ENCODE measurements at places on chromosomes 1 and 21.

DNA sequence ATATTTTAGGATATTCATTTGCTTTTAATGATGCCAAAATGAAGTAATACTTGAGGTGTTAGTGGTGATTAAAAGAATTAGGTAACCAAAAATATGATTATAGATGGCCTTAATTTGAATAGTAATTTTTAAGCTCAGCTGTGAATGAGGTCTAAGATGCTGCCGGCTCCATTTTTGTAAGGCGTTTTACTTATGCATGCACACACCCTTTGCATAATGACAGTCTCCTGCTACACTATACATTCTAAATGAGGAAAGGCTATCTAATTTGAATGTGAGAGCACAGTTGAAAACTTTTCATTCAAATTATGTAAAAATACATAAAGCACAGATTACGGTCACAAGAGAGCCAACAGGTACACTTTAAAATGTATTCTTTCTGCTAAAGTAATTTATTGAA lies 41.6 kb downstream of the RGS21 start:
- no peak for DNase-seq

DNA sequence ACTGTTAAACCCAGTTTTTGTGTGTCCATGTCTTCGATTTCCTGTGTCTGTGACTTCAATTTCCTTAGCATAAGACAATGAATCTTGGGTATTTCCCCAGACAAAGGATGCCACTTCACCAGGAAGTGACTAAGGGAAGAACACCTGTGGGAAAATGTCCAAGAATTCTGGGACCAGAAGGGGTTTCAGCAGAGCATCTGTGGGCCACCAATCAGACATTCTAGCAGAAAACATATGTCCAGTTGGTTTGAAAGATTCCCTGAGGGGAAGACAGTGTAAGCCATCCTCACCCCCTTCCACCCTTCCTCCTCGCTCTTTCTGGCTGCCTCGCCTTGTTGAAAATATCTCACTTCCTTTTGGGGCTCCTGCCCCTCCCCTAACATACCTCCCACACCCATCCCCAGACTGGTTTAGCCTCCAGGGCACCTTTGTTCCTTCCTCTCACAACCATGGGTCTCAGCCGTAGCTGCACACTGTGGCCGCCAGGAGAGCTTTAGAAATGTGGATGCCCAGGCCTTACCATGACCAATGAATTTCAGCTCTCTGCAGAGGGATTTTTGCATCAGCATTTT lies 25.5 kb upstream of the IFNAR1 start:
- no peak for DNase-seq

GRCh38 chr1:109190189-109190588 lies 23.5 kb upstream of the SARS1 start:
- no peak for DNase-seq

- peak; percentile 91 for DNase-seq
Observed at GRCh38 chr1:239386453-239387303, at the start of gene CHRM3. Gene CHRM3 (plus strand): TSS chr1:239386568. CDS start chr1:239907452, 520,884 bp downstream.

- no peak for DNase-seq
Observed at GRCh38 chr1:1677718-1678580, 14.6 kb downstream of the SLC35E2B start.

DNA sequence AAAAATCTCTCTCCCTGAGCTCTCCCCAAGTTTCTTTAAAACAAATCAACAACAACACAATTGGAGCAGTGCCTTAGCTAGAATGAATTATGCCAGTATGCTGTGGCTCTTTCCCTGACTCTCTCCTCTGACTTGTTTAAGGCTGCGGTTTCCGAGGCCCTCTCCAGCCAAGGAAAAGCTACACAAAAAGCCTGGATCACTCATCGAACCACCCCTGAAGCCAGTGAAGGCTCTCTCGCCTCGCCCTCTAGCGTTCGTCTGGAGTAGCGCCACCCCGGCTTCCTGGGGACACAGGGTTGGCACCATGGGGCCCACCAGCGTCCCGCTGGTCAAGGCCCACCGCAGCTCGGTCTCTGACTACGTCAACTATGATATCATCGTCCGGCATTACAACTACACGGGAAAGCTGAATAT lies 1.9 kb downstream of the S1PR1 start:
- peak; percentile 54 for DNase-seq

- no peak for DNase-seq
Observed at GRCh38 chr21:35932232-35932911, 128.0 kb downstream of the SETD4 start.

DNA sequence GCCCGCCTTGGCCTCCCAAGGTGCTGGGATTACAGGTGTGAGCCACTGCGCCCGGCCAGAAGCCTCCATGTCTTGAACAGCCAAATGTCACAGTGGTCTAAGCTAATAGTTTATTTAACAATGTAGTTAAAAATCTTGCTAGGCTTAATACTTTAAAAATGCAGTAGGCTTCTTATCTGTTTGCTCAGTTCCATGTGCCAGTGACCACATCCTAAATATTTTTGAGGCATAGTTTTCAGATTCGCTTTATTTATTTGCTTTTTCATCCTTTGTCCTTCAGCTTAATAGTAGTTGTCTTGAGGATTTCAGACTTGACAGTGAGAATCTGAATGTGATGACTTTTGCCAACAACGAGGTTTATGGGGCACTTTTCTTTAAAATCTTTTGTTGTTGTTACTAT lies 59.9 kb upstream of the PRRX1 start:
- DNase-seq, result no peak

DNA sequence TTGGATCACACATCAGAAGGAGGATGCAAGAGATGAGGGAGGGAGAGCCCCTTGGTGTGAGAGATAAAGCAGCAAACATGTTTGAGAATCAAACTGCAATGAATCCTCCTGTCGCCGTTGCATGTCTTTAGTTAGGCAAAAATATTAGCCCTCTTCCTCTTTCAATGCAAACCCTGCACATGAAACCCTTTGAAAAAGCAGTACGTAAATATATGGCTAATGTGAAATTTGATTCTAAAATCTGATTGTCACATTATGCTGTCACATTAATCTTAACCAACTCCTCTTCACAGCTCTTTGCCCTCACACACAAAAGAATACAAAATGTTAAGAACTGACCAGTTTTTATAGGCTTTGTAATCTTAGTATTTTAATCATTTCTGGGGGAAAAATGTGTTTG lies 63.4 kb downstream of the WDR64 start:
- no peak for DNase-seq

GRCh38 chr1:56330391-56331026 lies 248.9 kb downstream of the PLPP3 start:
- no peak for DNase-seq

GRCh38 chr1:205840146-205840923 lies 9.6 kb downstream of the PM20D1 start:
- no peak for DNase-seq

DNA sequence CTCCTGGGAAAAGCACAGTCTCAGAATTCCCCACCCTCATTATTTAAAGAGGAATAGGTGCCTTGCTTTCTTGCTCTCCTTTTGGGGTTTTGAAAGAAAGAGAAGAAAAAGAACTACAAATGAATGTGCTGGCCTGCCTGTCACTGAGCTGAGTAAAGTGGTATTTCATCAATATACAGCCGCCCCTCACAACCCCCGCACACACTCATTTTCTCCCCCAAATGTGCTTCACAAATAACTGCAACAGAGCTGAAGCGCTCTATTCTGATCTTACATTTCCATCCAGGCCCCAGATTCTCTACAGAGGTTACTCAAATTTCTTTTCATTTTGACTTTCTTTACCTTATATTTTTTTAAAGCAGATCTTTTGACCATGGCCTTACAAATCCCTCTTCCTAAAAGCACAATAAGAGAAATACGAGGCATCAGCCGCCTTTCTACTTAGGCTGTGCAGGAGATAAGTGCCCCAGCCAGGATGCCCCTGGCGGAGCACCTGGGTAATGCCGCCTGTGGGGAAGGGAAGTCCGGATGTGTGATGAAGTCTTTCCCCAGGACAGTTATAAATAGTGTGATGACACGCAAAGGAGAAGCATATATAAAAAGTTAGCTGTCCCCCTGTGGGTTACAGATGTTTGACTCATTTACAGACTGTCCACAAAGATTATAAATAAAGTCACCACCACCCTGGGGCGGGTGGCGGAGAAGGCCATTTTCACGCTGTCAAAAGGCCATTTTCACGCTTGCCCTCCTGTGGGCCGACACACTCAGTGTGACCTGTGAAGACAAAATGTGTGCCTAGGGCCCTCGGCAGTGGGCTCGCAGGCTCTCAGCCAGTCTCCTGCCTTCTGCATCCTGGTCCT lies 6.5 kb downstream of the KCNN3 start:
- DNase-seq, result peak; percentile 24

DNA sequence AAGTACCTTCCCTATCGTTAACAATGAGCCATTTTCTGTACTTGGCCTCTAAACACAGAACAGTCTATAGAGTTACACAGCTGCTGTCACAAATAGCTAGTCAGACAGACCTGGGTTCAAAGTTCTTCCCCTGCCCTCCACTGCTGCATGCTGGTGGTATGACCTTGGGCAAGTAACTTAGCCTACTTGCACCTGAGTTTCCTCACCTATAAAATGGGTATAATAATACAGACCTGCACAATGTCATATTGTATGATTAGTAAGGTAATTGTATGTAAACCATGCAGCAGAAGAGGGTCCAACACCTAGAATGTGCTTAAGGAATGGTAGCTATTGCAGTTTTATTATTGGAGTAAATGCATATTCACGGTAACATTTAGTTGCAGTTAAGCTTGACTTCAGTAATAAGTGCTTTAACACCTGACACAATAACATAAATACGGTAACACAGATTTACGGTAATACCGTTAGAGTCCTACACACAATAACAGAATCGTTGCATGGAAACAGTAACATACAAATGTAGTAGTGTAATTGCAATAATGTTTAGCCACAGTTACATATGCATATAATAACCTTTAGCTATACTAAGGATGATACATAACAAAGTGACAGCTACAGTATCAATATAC lies 193.3 kb upstream of the CSF3R start:
- DNase-seq, result no peak

DNA sequence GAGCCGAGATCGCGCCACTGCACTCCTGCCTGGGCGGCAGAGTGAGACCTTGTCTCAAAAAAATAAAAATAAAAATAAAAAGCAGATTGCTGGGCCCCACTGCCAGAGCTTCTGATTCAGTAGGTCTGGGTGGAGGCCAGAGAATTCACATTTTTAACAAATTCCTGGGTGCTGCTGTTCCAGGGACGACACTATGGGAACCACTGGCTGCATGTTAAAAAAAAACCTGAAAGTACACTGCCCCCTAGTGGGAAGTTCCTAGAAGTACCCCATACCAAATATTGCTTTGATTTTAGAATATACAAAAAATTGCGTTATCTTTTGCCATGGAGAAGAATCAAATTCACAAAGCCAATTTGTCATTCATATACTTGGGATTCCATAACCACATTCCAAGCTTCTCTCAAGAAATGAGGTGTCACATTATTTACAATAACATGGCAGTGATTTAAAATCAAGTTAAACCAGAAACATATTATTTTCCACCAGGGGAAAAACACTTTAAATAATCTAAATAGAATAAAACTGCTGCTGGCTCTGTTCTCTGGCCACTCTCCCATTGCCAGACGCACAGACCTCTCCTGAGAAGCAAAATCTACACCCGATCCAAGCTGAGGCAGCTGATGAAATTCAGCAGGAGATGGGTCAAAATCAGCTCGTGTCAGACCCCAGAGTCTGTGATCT lies 27.4 kb downstream of the SYF2 start:
- DNase-seq, result peak; percentile 61

- no peak for DNase-seq
Observed at GRCh38 chr21:29235714-29236197, 63.0 kb upstream of the BACH1 start.

GRCh38 chr1:234940841-234941240 lies 187.8 kb downstream of the TOMM20 start:
- no peak for DNase-seq

DNA sequence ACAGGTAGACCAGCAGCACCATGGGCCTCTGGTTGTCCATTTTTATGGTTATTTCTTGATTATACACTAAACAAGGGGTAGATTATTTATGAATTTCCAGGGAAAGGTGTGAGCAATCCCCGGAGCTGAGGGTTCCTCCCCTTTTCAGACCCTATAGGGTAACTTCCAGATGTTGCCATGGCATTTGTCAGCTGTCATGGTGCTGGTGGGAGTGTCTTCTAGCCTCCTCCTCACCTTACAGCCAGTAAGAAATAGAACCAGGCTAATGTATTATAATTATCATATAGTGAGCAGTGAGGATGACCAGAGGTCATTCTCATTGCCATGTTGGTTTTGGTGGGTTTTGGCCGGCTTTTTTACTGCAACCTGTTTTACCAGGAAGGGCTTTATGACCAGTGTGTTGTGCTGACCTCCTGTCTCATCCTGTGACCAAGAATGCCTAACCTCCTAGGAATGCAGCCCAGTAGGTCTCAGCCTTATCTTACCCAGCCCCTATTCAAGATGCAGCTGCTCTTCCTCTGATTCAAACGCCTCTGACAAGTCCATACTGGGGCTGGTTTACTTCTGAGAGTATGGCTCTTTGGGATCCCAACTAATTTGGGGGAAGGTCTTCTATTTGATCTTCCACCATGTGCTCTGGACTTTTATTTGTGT lies 13.5 kb upstream of the TINAGL1 start:
- no peak for DNase-seq

DNA sequence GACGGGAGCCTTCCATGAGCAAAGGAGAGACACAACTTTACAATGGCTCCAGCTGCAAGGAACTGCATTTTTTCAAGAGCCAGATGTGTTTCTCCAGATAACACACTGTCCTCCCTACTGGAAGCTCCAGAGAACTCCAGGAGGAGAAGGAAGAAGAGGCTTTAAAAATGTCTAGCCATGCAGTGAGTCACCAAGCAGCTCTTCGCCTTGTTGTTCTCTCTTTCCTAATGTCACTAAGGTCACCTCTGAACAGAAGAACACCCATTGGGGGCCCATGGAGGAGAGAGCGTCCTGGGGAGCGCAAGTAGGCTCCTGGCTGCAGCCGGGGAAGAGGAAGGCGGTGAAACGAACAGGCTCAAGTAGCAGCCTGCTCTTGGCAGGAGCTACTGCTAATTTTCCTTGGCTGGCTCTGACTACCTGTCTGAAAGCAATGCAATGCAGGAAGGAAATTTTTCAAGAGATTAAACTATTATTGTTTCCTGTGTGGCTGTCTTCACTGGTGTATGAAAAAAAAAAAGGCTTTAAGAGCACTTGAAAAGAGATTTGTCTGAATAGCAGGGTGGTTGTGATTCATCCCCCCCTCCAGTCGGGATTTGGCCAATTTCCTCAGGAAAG lies 321.9 kb downstream of the SETD4 start:
- no peak for DNase-seq
